ENCODE measurements at places on chromosomes 1 and 21. TPM values are rescaled to one million over a fixed set of nuclear protein-coding genes. Genes with fewer than 3 reads are reported as not detected.

RAP1GAP gene
- total RNA-seq, result 1.8 TPM

PRDM16 gene
- total RNA-seq, result 19.0 TPM

OR2L13 gene
- not detected for total RNA-seq

DDX59 gene
- total RNA-seq, result 13.7 TPM

OXCT2 gene
- total RNA-seq, result not detected

DIO1 gene
- not detected for total RNA-seq

DMRTA2 gene
- total RNA-seq, result not detected

OR2G6 gene
- not detected for total RNA-seq

AMY1B gene
- not detected for total RNA-seq

DBT gene
- 11.0 TPM for total RNA-seq

NT5C1A gene
- 0.31 TPM for total RNA-seq

SYPL2 gene
- total RNA-seq, result 0.75 TPM

CR1 gene
- total RNA-seq, result not detected

SLC35F3 gene
- total RNA-seq, result not detected

TFF3 gene
- not detected for total RNA-seq

RIPPLY3 gene
- total RNA-seq, result 0.37 TPM

ADAM30 gene
- total RNA-seq, result not detected

FOXD2 gene
- 1.0 TPM for total RNA-seq

LEMD1 gene
- not detected for total RNA-seq

KCNJ9 gene
- total RNA-seq, result not detected

VCAM1 gene
- 4.6 TPM for total RNA-seq

FALEC gene
- not detected for total RNA-seq

FAM229A gene
- 3.6 TPM for total RNA-seq

OR10J1 gene
- not detected for total RNA-seq

SH3BGR gene
- 2.8 TPM for total RNA-seq

GPR37L1 gene
- total RNA-seq, result not detected

CNKSR1 gene
- total RNA-seq, result 0.80 TPM

CLK2 gene
- 36.7 TPM for total RNA-seq

TRIM63 gene
- total RNA-seq, result 0.70 TPM

ANKRD35 gene
- not detected for total RNA-seq

POTED gene
- total RNA-seq, result not detected

HPCAL4 gene
- total RNA-seq, result not detected

GRHL3 gene
- total RNA-seq, result not detected

SPRR2E gene
- total RNA-seq, result not detected

SELP gene
- not detected for total RNA-seq

CYP4A11 gene
- not detected for total RNA-seq

FCAMR gene
- not detected for total RNA-seq

GBP2 gene
- total RNA-seq, result 0.56 TPM

MANEAL gene
- total RNA-seq, result 4.2 TPM

ANXA9 gene
- total RNA-seq, result not detected

DMBX1 gene
- total RNA-seq, result not detected

ITGB2 gene
- 1.4 TPM for total RNA-seq

TNFRSF4 gene
- 0.59 TPM for total RNA-seq

ANP32E gene
- total RNA-seq, result 46.0 TPM

SNAP47 gene
- total RNA-seq, result 22.5 TPM

CYP4A22 gene
- not detected for total RNA-seq

NHLH1 gene
- 0.18 TPM for total RNA-seq

FCRL2 gene
- total RNA-seq, result not detected

RCSD1 gene
- total RNA-seq, result 1.4 TPM

CNTN2 gene
- total RNA-seq, result not detected

APCS gene
- not detected for total RNA-seq

PIK3C2B gene
- 22.4 TPM for total RNA-seq

ASH1L gene
- total RNA-seq, result 50.5 TPM

KDF1 gene
- total RNA-seq, result not detected

HTR6 gene
- not detected for total RNA-seq

KLHDC8A gene
- not detected for total RNA-seq

Data from chondrocyte (in vitro differentiated cells).